Activated T-cell treated with anti-CD3 and anti-CD28 coated beads, Interleukin-2, amount 50 U/mL, for 1 hour (primary cell): ENCODE measurements at places on chromosomes 4 and X.
A peak's percentile ranks its signal among the peaks of the same experiment; 100 is the strongest.

DNA sequence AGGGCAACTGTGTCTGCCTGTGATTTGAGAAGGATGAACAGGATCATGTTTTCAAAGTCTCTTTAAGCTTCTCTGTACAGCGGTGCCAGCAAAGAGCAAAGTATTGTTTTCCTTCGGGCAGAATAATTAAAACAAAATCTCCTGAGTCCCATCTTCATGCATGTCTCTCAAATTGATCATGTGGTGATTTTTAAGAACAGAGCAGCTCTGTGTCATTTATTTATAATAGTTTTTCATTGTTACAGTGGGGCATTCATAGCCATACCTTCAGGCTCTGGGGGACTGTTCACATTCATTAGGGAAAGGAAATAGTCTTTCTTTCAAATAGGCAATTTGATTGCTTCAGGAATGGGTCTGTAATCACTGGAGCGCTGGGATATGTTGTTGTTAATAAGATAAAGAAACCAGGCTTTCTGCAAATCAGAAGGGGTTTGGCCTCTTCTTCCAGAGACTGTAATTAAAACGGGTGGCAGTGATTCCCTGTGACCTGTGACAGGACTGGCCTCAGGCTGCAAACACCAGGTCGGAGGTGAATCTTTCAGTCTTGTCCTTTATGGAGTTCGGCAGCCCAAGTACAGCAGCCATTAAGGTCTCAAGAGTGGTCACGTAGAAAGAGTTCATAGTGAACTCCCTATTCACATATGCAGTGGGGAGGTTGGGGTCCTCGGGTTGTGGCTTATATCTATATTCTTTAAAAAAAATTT, 29.3 kb upstream of the CBR4 start:
- no peak for DNase-seq

- no peak for DNase-seq
These were observed 287.6 kb downstream of the ARHGAP24 start for GRCh38 chr4:85762529-85762871.

DNA sequence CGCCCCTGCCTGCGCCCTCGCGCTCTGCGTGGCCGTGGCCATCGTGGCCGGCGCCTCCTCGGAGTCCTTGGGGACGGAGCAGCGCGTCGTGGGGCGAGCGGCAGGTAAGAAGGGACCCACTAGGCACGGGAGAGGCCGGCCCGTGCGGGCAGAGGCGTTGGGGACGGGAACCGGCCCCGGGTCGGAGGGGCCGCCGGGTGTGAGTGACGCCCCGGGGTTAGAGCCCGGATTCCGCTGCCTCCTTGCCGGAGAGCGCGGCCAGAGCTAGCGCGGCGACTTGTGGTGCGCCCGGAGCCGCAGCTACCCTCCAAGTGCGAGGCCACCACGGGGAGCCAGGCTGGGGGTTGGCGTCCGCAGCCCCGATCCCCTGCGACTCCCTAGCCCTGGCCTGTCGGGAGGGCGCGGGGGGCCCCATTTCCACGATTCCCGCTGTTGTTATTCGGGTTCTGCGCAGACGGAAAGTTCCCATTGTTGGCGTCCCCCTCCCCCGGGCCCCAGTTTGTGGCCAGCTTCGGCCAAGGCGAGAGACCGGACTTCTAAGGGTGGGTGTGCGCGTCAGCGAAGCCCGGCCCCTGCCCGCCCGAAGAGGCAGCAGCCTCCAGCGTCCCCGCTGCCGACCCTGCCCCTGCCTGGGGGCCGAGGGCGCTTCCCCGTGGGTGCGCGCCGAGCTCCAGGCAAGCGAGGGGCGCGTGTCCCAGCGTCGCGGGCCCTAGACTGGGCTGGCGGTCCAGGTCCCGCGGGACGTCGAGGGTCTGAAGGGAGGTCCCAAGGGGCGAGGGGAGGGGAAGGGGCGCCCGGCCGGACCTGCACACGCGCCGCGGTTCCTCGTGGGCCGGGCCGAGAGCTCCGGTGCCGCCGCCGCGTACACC, 1.1 kb downstream of the FGFR3 start:
- DNase-seq, result peak; percentile 24

GRCh38 chr4:337143-337931, at the start of gene ZNF141:
ZNF141 (plus strand) TSS chr4:337814; CDS start chr4:337984, 170 bp downstream.
- DNase-seq, result peak; percentile 85

GRCh38 chr4:65561164-65561563, 109.1 kb downstream of the EPHA5 start:
- no peak for DNase-seq

GRCh38 chr4:170169699-170170098, 79.9 kb upstream of the AADAT start:
- no peak for DNase-seq

GRCh38 chrX:123088331-123088730, 95.7 kb upstream of the GRIA3 start:
- DNase-seq, result no peak

GRCh38 chr4:188444500-188444899, 305.3 kb downstream of the TRIML1 start:
- no peak for DNase-seq

- no peak for DNase-seq
These were observed 148.8 kb downstream of the MGST2 start for GRCh38 chr4:139814323-139815015.

DNA sequence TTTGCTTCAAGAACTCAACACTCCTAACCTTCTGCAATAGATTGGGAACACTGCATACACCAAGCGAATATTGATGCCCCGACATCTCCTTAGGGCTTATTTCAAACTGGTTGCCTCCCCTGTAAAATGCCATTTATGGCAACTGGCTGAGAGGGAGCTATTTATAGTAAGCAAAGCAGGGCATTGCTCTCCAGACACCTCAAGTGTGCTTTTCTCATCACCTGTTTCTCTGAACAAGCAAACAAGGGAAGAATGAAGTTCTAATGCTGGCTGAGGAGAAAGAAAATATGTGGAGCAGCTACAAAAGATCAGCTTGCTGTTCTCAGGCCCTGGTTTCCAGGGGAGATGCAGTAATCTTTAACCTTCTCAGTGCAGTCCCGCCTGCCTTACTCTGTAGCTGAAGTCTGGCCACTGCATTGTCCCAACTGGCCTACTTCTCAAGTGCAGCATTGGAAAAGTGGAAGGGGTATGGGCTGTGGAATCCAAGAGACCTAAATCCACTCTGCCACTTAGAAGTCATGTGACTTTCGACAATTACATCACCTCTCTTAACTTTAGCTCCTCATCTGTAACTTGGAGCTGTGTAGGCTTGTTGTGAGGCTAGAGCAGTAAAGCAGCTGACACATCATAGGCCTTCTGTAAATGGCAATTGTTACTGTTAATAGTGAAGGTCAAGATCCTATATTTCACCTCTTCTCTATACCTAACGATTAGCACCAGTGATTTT, 47.9 kb upstream of the FGF13 start:
- DNase-seq, result no peak

- no peak for DNase-seq
These were observed 373.2 kb downstream of the BCOR start for GRCh38 chrX:39724544-39724943.
